ENCODE measurements at places on chromosomes 16 and 17. TPM values are rescaled to one million over a fixed set of nuclear protein-coding genes. Genes with fewer than 3 reads are reported as not detected.

C17orf67 gene
- 0.78 TPM for total RNA-seq

SLC38A8 gene
- total RNA-seq = not detected

PRR35 gene
- not detected for total RNA-seq

TNFRSF17 gene
- not detected for total RNA-seq

GHDC gene
- total RNA-seq = 9.2 TPM

RASD1 gene
- 1.8 TPM for total RNA-seq

CA7 gene
- not detected for total RNA-seq

PRKCB gene
- total RNA-seq = under 0.01 TPM

AURKB gene
- total RNA-seq = 16.7 TPM

HS3ST3A1 gene
- total RNA-seq = 36.3 TPM

CCL4 gene
- not detected for total RNA-seq

PIRT gene
- not detected for total RNA-seq

CTRL gene
- total RNA-seq = under 0.01 TPM

TOB1 gene
- total RNA-seq = 11.3 TPM

CCDC40 gene
- total RNA-seq = 5.6 TPM

SPN gene
- total RNA-seq = not detected

ZFPM1 gene
- 3.9 TPM for total RNA-seq

KRT20 gene
- total RNA-seq = not detected

TPSAB1 gene
- total RNA-seq = not detected

DNASE1 gene
- total RNA-seq = 15.7 TPM

CD300H gene
- not detected for total RNA-seq

OR1A1 gene
- total RNA-seq = not detected

GRB7 gene
- total RNA-seq = not detected

FBXW10B gene
- total RNA-seq = 0.92 TPM

KRTAP4-1 gene
- not detected for total RNA-seq

CCDC154 gene
- total RNA-seq = 0.30 TPM

PMP22 gene
- total RNA-seq = 19.6 TPM

ATP2A3 gene
- 14.6 TPM for total RNA-seq

SLC5A10 gene
- total RNA-seq = not detected

CETP gene
- total RNA-seq = not detected

OTOP2 gene
- total RNA-seq = not detected

GGA3 gene
- 9.8 TPM for total RNA-seq

ANKRD40CL gene
- not detected for total RNA-seq

ACLY gene
- 379 TPM for total RNA-seq

MARVELD3 gene
- not detected for total RNA-seq

NEUROD2 gene
- not detected for total RNA-seq
